ENCODE measurements at places on chromosomes 3 and 15.

DNA sequence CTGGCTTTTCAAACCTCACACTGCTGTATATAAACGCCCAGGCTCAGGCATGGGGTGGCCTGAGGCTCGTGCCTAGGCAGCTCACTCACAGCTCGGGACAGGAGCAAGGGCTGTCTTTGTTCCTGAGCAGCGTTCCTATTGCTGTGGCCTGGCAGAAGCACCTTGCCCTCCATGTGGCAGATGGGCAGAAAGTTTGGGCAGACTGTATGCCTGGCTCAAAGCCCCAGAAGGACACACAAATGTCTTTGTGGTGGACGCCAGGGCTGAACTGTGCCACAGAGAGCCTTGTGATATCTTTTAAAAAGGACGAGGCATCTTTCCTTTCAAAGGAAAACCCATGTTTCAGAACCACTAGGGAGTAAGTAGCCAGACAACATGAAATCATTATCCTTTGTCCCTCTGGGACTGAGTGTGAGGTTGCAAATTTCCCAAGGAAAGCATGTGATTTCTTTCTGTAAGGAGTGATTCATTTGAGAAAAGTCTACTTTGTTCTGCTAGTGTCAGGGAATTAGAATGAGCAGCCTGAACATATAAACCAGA lies 29.3 kb upstream of the UBE2E1 start:
- no peak for DNase-seq

GRCh38 chr3:39000008-39000450 lies 51.7 kb downstream of the SCN11A start:
- DNase-seq: peak; percentile 79

DNA sequence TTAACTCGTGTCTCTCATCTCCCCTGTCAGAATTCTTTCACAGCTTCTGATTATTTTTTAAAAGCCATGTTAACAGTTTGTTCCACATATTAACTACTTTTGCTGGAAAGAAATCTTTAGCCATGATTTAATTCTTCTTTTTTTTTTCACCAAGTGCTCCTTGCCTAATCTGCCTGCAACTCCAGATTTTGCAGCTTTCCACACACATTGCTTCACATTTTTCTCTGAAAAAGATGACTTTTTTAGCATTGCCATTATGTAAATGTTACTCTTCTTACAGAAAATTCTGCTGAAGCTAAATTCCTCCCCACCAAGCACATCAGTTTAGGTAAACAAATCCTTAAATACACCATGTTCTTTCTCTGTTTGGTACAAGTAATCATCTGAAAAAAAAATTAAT lies 23.4 kb upstream of the PPARG start:
- DNase-seq: no peak

GRCh38 chr3:6781092-6781491 lies 79.8 kb upstream of the GRM7 start:
- DNase-seq: no peak

- no peak for DNase-seq
These were observed 84.7 kb downstream of the AGBL1 start for GRCh38 chr15:86164232-86164898.

DNA sequence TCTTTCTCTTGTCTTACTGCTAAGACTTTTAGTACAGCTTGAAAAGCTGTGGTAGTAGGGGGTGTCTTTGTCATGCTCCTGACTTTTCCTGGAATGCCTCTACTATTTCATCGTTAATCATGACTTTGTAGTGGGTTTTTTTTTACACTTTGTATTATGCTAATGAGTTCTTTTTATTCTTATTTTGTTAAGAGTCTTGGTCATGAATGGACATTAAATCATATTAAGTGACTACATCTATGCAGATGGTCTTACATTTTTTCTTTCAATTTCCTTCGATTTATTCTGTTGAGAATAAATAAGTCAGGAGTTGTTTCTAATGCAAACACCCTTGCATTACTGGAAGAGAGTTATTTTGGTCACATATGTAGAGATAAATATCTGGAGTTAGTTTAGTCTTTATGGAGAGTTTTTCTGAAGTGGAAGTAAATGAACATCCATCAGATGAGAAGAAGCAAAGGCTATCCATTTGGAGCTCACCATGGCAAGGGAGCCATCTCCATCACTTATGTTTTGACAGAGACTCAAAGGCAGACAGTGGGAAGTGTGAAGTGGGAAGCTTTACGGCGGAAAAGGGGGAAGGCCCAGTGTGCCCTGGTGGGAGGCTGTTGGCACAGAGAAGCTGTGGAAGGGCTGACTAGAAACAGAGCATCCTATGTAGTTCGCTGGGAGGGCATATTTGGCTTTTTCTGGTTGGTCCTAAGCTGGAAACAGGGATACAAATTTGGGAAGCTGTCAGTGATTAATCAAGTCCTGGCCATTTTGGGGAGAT lies 73.1 kb upstream of the PRR23E start:
- no peak for DNase-seq

DNA sequence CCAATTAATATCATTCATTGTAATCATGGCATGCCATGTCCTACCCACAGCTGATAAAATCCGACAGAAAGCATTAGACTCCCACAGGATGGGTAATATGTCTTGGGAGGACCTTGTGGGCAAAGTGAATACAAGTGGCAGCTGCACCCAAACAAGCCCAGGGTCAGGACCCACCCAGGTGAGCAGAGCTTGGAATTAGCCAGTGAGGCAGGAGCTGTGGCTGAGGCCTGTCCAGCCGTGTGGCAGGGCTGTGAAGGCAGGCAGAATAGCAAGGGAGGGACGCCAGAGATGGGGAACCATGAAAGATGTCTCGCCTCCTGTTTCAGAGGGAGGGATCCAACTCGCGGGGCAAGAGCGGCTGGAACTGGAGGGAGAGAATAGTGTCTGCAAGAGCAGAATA lies 74.5 kb downstream of the PPCDC start:
- DNase-seq: no peak

DNA sequence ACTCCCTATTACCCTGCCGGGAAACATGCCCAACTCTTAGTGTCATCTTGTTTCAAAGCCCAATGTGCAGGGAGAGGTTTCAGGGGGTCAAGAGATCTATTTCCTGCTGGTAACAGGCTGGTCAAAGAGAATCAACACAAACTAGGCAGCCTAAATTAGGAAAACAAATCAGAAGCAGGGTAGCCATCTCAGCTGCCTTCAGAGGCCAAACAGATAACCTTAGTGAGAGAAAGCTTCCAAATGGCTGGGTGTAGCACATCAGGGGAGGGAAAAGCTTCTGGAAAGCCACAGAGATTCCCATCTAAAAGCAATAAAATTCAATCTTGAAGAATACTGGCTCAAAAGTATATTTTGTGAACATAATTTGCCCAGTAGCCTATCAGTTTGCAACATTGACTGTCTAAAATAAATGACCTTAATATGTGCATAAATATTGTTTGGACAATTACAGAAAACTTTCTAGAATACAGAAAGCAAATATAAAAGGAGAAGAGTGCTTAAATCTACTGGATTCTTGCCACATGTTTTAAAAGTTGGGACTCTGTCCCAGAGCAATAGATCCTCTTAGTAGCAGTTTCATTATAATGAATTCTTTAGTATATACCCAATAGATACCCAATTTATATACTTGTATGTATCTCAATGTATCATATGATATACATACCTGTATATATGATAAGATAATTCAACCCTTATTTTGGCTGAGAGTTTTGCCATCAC lies 371.9 kb upstream of the RARB start:
- no peak for DNase-seq

- no peak for DNase-seq
These were observed 42.8 kb upstream of the SMAD3 start for GRCh38 chr15:67022587-67023105.

DNA sequence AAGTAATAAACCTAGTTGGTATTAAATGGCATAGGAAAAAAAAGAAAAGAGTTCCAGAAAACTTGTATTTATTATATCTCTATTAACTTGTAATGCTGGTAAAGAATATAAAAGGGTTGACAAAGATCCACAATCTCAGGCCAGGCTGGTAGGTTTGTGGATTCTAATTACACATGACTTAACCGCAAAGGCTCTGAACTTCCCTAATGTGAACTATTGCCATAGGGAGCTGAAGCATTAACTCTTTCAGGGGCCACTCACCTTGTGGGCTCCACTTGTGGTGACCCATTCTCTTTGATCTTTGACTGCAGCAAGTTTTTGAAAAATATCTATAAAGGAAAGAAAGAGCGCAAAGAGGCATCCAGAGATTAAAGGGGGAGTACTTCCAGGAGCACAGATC lies 58.5 kb downstream of the NEK10 start:
- no peak for DNase-seq

GRCh38 chr3:171269542-171269941 lies 190.7 kb downstream of the TNIK start:
- no peak for DNase-seq

DNA sequence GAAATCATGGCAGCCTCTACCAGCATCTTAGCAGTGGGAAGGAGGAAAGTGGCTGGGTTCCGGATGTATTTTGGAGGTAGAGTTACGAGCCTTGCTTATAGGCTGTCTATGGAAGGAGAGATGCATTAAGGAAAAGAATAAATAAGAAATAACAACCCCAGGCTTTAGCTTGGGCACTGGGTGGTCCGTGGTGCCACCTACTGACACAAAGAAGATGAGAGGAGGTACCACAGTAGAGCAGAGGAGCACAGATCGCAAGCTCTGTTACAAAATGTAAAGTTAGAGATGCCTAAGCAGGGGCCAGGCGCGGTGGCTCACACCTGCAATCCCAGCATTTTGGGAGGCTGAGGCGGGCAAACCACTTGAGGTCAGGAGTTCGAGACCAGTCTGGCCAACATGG lies 74.8 kb downstream of the TMEM39A start:
- DNase-seq: no peak

Measured in neural progenitor cell (in vitro differentiated cells).